Adrenal gland (tissue), 19 donors: ENCODE measurements at places on chromosomes 3 and 15. TPM values are rescaled to one million over a fixed set of nuclear protein-coding genes. Genes with fewer than 3 reads are reported as not detected.

DNA sequence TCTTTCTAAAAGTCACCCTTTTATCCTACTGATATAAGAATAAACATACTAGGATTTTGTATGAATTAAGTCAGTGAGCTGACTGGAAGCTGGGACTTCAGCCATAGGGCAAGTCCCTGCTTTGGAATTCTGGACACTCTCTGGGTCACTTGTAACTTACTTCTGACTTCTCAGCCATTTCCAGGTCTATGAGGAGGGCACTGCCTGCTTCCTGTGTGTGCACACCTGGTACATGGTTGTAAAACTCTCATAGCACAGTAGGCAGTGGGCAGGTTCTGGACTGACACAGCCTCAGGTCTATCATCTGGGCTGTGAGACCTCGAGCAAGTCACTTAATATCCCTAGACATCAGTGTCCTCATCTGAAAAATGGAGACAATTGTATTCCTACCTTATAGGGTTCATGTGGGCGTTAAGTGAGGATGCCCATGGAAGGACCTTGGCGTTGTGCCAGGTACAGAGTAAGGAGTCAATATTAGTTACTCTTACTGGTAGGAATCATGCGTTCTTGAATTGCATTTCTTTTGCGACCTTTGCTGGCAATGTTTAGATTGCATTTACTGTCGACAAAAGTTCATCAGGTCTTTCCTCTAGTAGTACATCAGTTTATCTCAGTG lies 27.5 kb upstream of the TGM5 start:
- no peak overlapping the region for H3K4me3 ChIP-seq
- no peak overlapping the region for H3K27ac ChIP-seq
- no peaks in the 10 kb centered on the region for H3K4me1 ChIP-seq
- DNase-seq = no peak

- H3K36me3 ChIP-seq = no peaks in the 10 kb centered on the region
- no peak overlapping the region for H3K27ac ChIP-seq
- H3K27me3 ChIP-seq = no peaks in the 10 kb centered on the region
- H3K4me3 ChIP-seq = no peak overlapping the region
- no peaks in the 10 kb centered on the region for H3K4me1 ChIP-seq
Observed at GRCh38 chr3:151015767-151016477, 43.4 kb upstream of the CLRN1 start.

- no peak for DNase-seq
- no peaks in the 10 kb centered on the region for H3K27me3 ChIP-seq
- H3K36me3 ChIP-seq = no peaks in the 10 kb centered on the region
Observed at GRCh38 chr3:115862849-115863248, 239.5 kb downstream of the GAP43 start.

LHFPL4 gene
- total RNA-seq = 2.9 TPM
